EH (cell line): ENCODE measurements at places on chromosomes 5 and 9.

- DNase-seq = no peak
These were observed 1.5 kb downstream of the FAM78A start for GRCh38 chr9:131274674-131275331.

DNA sequence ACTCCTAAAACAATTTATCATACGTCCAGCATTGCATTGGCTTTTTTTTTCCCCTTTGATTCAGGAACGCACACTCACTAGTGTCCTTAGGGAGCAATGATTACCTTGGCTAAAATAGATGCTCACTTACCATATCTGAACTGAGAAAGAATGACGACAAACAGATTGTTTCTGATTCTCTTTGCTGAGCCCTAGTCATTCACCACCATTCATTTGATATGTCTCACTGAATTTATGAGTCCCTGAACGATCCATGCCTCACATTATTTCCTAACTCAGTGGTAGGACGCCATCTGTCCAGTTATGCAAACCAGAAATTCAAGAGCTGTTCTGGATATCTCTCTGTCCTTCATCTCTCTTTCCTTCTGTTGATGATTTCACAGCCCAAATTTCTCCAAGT, 39.3 kb upstream of the DAB2 start:
- no peak for DNase-seq

DNA sequence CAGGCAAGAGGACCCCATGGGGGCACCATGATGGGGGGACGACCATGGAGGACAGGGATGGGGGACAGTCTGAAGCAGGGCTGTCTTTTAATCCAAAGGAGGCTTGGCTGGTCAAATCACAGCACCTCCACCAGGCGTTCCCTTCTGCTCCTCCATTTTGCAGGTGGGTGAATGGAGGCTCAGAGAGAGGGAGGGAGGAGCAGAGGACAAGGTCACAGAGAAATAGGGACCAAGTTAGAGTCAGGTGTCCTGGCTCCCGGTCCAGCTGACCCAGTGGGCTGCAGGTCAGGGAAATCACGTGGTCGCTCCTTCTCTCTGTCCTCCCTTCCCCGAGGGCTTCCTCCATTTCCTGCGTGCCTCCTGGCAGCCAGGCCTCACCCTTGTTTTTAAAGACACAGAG, 156.4 kb upstream of the SMIM23 start:
- no peak for DNase-seq

DNA sequence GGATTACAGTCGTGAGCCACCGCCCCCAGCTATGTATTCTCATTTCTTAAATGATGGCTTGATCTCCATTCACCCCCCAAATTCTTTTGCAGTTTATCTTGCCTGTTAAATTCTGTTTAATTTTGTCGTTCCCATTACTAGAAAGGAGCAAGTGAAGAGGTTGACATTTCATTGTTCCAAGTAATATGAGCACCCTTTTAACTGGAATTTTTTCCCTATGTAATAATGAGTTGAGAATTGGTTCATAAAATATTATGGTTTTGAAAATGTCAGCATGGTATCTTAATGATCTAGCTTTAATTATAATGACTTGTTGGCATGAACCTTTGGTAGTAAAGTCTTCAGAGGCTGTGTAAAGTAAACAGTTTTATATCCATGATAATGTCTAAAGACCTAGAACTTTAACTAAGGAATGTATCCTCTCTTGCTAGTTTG, 37.4 kb downstream of the F2RL2 start:
- DNase-seq = no peak

DNA sequence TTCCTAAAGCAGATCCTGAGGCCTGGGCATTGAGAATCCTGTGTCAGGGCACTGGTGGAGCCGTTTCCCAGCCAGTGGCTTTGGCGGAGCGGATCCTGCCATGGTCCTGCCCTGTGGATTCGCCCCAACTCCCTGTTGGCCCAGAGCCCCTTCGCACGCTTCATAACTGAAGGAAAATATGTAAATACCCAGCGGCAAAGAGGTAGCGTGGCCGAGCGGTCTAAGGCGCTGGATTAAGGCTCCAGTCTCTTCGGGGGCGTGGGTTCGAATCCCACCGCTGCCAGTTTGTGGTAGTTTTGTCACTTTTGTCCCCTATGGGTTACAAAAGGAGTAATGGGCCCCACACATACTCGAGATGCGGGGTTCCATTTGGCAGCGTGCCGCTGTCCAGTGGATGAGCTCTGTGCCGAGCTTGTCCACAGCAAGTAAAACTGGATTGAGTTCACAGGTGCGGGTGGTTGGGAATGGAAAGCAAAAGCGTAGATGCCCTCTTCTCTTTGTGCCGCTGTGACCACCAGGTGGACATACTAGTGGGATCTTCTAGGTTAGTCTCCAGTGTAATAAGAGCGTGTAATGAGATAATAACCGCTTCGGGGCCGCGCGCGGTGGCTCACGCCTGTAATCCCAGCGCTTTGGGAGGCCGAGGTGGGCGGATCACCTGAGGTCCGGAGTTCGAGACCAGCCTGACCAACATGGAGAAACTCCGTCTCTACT, 17.3 kb downstream of the TRIM7 start:
- peak; percentile 88 for DNase-seq

- no peak for DNase-seq
These were observed 9.0 kb downstream of the ANXA6 start for GRCh38 chr5:151148583-151148982.
